ENCODE measurements at places on chromosomes 5 and 9.

- no peak for DNase-seq
Measured at GRCh38 chr5:1704676-1705075, 95.0 kb downstream of the MRPL36 start.

GRCh38 chr9:126965077-126965476, 50.5 kb downstream of the RALGPS1 start:
- no peak for DNase-seq

DNA sequence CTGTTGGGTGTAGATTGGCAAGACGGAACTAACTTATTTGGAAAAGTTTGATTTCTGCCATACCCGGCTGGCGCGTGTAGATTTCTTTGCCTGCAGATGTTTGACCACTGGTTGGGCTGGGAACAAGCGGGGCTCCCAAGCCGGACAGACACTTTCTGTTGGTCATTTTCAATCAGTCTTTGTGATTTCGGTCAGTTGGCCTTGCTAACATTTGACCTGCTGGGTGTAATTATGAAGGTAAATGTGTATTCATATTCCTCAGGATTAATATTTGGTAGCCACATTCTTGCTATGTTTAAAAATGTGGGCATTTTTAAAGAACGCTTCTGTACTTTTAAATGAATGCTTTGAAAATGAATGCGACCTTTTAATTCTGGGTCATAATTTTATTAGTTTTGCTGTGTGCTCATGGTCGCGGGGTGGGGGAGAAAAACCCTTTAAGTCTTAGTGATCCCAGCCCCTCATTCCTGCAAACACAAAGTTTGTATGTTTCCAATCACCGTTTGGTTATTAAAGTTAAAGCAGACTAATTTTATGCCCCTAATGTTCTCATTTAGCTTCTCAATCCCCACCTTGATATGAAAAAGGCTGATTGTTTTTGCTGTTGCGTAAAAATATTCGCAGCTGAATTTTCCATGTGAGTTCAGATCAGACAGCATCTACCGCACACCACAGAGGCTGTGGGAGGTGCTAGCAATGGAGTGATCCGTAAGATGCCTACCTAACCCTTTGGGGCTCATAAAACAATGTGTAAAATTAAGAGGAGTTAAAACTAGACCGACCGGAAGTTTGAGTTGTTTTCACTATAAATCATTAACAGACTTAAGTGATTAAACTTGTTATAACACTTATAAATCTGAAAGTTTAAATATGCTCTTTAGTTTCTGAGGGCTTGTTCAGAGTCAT, 1.5 kb downstream of the RASGRF2 start:
- peak; percentile 27 for DNase-seq

DNA sequence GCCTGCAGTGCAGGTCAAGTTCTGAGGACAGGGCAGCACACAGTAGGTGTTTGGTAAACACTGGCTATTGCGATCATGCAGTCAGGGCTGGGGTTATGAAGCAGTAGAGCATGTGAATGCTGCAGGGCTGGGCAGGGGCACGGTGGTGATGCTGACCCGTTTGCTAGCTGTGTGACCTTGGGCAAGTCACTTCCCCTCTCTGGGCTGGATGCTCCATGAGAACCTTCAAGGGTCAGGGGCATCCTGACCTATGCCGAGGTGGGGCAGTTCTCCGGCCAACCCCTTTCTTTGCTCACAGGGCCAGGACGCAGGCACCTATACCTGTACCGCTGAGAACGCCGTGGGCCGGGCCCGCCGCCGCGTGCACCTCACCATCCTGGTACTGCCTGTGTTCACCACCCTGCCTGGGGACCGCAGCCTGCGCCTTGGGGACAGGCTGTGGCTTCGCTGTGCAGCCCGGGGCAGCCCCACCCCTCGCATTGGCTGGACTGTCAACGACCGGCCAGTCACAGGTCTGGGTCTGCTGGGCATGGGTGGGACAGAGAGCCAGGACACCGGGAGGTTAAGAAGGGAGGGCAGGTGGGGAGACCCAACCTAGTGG, 39.0 kb upstream of the ASS1 start:
- no peak for DNase-seq

DNA sequence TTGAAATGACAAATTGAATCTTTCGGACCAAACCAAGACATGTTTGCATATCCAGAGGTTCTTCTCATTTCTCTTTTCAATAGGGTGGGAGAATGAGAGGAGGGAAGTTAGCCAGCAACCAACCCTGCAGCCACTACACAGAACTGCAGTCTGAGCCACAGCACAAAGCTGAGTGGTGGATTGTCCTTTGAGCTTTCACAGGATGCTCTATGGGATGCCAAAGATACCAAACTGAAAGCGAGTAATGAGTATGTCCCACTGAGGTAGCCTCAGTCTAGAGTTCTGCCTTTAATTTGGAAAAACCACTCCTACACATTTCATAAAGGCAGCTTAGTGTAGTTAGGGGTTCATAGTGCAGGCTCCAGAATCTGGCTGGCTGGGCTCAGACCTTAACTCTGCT, 114.9 kb downstream of the MARCHF3 start:
- DNase-seq, result no peak

DNA sequence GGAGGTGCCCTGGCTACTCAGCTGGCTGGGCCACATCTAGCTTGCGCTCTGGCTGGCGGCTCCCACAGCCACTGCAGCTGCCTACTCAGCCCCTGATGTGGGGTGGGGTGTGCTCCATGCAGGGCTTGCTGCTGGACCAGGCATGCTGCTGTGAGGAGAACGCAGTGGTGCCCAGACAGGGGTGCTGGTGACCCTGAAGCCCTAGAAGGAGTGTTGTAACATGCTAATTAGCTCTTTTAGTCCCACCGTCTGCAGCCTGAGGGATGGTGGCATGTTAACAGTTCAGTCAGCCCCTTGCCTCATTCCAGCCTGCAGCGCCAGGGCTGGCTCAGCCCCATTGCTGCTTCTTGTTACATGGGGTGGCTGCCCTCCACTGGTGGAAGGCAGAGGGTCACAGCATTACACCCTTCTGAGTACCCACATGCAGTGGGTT, 642.3 kb downstream of the DMRTA1 start:
- DNase-seq, result no peak

- DNase-seq, result no peak
Measured at GRCh38 chr5:38367410-38367809, 109.1 kb downstream of the EGFLAM start.

GRCh38 chr5:72852356-72852755, 35.9 kb downstream of the TNPO1 start:
- DNase-seq, result no peak

DNA sequence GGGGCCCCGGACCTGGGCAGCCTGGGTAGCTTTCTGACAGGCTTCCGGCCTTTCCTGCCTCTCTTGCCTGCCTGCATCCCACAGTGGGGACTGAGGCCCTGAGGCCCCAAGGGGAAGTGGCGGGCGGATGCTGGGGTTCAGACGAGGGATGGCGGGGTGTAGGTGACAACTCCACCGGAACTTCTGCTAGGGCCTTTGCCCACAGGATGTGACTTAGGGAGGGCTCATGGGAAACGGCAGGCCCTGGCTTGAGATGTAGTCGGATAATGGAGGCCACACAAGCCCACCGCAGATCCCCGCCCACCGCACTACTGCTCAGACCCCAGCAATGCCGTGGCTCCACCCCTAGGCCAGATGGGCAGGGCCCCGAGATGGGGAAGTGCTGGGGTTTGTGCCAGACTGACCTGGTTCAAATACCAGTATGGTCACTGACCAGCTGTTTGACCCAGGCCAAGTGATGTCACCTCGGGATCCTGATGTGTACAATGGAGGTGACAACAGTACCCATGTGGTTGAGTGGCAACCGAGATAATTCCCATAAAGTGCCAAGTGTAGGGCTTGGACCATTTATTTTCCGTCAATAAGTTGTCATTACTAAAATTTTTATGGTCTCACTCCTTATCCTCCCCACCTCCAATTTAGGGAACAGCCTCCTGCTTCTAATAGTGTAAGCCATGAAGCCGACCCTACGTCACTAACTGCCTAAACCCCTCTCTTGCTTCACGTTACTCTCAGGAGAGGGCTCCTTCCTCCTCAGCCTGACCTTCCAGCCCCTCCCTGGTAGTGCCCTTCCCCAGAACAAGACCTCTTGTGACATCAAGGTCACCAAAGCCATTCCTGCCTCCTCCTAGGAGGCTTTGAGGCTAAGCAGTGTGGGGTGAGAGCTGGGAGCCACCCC, 2.5 kb upstream of the CDK9 start:
- DNase-seq, result peak; percentile 43

DNA sequence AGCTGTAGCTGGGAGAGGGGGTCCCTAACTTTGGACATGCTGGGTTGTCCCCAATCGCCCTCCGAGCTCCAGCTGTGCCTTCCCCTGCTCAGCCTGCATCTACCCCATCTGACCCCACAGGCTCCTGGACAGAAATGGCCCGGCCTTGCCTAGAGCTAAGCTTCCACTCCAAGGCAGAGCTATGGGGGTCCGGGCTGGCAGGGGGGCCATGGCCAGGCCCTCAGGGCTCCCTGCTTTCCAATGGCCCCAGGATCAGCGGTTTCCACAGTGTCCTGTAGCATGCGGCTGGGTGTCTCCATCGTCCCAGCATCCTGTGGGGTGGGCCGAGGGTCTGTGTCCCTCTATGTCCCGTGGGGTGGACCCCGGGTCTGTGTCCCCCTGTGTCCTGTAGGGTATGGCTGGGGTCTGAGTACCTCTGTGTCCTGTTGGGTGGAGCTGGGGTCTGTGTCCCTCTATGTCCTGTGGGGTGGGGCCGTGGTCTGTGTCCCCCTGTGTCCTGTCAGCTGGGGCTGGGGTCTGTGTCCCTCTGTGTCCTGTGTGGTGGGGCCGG, 130.6 kb downstream of the RXRA start:
- DNase-seq, result no peak

DNA sequence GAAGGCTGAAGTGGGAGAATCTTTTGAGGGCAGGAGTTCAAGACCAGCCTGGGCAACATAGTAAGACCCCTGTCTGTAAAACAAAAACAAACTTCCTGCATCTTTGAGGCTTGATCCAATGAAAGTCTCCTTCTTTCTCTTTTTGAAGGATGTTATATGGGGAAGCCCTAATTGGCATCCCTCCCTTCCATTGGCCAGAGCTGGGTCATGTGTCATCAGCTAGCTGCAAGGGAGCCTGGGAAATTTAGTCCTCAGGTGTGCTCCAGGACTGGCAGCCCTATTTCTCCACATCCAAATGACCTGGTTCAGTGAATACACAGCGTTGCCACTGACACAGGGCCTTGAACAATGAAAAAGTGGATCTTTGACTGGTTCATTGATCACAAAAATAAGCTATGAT, 9.0 kb upstream of the IER5L start:
- DNase-seq, result no peak

- DNase-seq, result no peak
Measured at GRCh38 chr5:75374394-75374814, 37.4 kb downstream of the HMGCR start.

Data from stimulated activated CD4-positive, alpha-beta T cell treated with anti-CD3 and anti-CD28 coated beads, Interleukin-4, amount 100 ng/mL, for 4 hours (primary cell).